ENCODE measurements at places on chromosomes 2 and 18.

- DNase-seq = no peak
Measured at GRCh38 chr18:28757466-28758008, 580.6 kb upstream of the CDH2 start.

- no peak for DNase-seq
Measured at GRCh38 chr2:188897096-188897495, 77.1 kb upstream of the COL3A1 start.

DNA sequence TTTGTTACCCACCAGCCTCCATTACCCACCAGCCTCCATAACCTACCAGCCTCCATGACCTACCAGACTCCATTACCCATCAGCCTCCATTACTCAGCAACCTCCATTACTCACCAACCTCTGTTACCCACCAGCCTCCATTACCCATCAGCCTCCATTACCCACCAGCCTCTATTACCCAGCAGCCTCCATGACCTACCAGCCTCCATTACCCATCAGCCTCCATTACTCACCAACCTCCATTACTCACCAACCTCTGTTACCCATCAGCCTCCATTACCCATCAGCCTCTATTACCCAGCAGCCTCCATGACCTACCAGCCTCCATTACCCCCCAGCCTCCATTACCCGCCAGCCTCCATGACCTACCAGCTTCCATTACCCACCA lies 133.3 kb upstream of the HS6ST1 start:
- DNase-seq = no peak

- no peak for DNase-seq
Measured at GRCh38 chr2:173249661-173250641, 104.7 kb upstream of the CDCA7 start.

GRCh38 chr2:59277671-59278070 lies 1036.5 kb upstream of the FANCL start:
- DNase-seq = no peak

All from glomerular endothelial cell (primary cell).